Brain microvascular endothelial cell (primary cell): ENCODE measurements at places on chromosomes 4 and X.
A peak's percentile ranks its signal among the peaks of the same experiment; 100 is the strongest.

DNA sequence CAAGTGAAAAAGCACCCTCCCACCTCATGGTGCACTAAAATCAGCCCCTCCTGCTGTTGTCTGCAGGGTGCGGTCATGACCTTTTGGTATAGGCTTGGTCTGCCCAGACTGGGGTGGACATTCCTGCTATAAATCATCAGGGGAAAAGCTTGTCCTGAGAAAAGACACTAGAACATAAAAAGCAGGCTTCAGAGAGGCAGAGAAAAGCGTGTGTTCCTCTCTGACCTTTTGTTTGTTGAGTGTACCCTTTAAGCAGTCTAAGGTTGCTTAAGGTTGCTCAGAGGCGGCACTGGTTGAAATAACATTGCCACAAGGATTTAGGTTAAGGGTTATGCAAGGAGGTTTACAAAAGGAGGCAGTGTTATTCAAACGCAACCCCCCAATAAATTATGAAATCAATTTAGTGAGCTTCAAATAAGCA lies 43.5 kb downstream of the CCDC158 start:
- DNase-seq = no peak

DNA sequence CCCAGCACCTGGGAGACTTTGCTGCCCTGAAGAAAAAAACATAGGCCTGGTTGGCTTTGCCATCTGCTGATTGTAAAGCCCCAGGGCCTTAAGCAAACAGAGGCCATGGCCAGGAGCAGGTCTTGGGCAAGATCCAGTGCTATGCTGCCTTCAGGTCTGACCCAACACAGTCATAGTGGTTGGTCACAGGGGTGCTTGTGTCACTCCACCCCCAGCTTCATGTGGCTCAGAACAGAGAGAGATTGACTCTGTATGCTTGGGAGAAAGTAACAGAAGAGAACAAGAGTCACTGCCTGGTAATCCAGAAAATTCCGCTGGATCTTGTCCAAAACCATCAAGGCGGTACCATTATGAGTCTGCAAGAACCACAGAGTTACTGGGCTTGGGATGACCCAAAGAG lies 24.4 kb upstream of the SMARCA5 start:
- peak; percentile 38 for DNase-seq

DNA sequence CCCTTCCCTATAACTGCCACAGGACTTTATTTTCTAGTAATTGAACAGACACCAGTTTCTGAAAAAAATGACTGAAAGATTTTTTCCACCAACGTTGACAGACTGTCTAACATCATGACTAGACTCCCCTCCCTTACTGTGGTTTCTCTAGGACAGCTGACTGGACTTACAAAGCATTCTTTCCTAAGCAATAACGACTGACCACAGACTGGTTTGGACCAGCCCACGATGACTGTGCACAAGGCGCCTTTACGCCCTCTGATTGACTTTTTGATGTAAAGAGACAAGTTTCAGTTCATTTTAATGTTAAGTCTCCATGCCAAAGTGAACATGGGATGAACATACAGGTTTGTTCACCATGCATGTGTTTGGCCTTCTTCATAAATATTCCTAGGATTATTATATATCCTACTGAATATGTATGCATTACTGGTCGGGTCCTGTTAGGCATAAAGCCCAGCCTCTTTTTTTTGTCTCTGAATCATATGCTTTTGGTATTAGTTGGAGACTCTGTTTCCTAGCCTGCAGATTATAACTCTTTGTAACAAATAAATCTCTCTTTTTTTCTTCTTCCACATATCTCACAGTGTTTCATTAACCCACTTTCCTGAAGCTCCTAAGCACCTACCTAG lies 50.5 kb upstream of the UGT2B4 start:
- DNase-seq = peak; percentile 5

DNA sequence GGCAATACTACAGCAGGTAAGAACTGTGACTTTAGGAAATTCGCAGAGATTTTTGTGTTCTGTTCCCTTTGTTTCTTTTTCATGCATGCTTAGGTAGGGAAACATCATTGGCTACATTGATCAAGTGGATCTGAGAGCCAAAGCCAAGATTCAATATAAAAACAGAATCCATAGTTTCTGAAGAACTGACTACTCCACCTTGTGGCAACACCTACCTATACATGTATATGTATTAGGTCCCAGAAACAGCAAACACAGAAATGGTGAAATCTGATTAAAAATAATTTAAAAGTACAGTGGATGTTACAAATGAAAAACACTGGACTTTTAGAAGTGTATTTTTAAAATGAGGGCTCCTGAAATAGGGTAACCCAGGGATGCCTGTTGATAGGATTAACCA lies 322.6 kb upstream of the MAOA start:
- no peak for DNase-seq

GRCh38 chrX:9656277-9656676 lies 109.4 kb downstream of the GPR143 start:
- DNase-seq = peak; percentile 39

DNA sequence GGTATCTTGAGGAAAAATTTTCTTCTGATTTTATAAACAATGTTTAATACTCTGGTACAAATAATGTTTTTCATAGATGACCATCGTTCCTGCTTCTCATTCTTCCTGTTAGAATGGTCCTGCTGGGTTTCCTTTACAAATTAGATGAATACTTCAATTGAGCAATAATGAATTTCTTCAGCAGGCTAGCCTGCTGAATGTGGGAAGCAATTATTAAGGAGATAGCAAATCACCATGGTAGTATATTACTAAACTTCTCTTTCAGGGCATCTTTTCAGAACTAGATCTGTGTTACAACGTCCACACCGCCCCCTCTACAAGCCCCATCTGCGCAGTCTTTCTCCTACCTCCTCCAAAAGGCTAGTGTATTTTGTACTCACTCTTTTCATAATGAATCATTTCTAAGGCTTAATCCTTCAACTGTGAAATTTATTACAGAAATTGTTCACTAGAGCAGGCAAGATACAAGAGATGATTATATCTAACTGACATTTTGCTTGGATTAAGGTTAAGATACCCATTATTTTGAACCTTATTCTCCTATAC lies 38.4 kb downstream of the GPRIN3 start:
- no peak for DNase-seq

DNA sequence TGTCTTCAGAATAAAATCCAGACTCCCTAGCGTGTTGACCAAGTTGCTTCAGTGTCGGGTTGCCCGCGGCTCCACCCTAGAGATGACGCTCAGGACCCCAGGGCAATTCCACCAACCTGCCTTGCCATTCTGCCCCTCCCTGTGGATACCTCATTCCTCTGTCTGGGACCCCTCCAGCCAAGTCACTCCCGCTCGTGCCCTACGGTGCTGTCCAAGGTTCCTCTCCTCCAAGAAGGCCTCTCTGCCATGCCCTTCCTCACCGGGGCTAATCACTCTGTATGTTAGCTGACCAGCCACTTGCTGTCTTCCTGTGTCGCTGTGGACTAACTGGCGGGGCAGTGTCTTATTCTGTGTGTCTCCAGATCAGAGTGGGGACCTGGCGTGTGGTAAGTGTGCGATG lies 46.6 kb downstream of the TENM3 start:
- DNase-seq = no peak

- DNase-seq = no peak
These were observed 36.8 kb upstream of the VMA21 start for GRCh38 chrX:151359931-151360871.

GRCh38 chr4:96295143-96295741 lies 455.3 kb downstream of the PDHA2 start:
- DNase-seq = no peak

DNA sequence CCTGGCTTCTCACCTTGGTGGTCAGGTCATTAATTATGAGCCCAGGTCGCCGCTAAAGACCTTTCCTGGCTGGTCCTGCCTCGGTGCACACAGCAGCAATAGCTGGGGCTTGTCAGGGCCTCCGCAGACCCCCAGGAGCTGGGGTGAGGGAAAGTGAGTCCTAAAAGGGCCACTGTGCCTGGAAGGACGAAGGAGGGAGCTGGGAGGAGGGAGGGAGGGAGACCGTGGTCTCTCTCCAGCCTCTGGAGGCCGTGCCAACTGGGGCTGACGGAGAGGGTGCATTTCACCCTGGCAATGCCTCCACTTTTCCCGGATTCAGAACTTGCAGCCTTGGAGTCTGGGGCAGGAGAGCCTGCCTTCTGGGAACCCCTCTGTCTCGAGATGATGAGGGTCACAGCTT lies 60.4 kb downstream of the CRLF2 start:
- DNase-seq = no peak

GRCh38 chr4:176906709-176907108 lies 114.0 kb upstream of the VEGFC start:
- no peak for DNase-seq
